ENCODE measurements at places on chromosomes 3 and 15. TPM values are rescaled to one million over a fixed set of nuclear protein-coding genes. Genes with fewer than 3 reads are reported as not detected.

- no peaks in the 10 kb centered on the region for H3K4me1 ChIP-seq
- H3K27me3 ChIP-seq = no peaks in the 10 kb centered on the region
- no peak for DNase-seq
These were observed 56.4 kb downstream of the SPTSSB start for GRCh38 chr3:161314836-161315395.

- H3K4me3 ChIP-seq = no peak overlapping the region
- peaks cover 13% of the 10 kb centered on the region for H3K4me1 ChIP-seq
- no peak overlapping the region for H3K27ac ChIP-seq
- H3K27me3 ChIP-seq = no peaks in the 10 kb centered on the region
These were observed 15.9 kb downstream of the ABHD2 start for GRCh38 chr15:89104172-89104564.

DNA sequence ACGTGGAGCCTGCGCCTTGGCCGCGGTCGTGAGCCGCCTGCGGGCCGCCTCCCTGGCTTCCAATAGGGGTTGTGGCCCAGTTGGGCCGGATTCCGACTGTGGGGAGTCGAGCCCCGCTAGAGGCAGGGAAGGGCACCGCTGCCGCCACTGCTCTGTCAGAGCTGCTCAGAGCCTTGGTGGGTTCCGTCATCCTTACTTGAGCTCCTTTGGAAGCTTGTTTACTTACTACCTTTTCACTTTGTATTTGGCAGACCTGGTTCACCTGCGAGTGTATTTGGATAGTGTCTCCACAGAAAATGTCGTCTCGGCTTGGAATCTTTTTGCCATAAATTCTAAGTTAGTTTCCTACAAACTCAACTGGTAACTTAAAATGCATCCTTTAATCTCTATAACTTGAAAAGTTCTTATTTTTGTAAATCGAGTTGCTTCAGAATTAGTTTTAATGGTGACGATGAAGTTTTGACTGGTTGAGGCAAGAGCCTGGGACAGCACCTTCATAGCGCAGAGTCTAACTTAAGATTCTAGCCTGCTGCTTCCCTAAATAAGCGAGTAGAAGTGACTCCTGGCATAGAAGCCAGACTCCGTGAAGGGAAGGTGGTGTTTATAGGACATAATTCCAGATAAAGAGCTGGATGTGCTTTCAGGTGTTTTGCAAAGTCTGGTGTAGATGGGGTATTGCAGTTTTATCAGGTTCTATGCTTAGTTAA lies 800 bp downstream of the DAG1 start:
- H3K36me3 ChIP-seq = no peaks in the 10 kb centered on the region
- H3K27me3 ChIP-seq = no peaks in the 10 kb centered on the region
- H3K4me3 ChIP-seq = peak overlapping the region; percentile 83
- peaks cover 31% of the 10 kb centered on the region for H3K4me1 ChIP-seq
- peak overlapping the region; percentile 97 for H3K27ac ChIP-seq

GRCh38 chr3:140630866-140631265 lies 47.0 kb upstream of the TRIM42 start:
- H3K27me3 ChIP-seq = no peaks in the 10 kb centered on the region
- H3K4me1 ChIP-seq = peaks cover 48% of the 10 kb centered on the region
- H3K4me3 ChIP-seq = no peak overlapping the region
- no peaks in the 10 kb centered on the region for H3K36me3 ChIP-seq
- H3K27ac ChIP-seq = no peak overlapping the region

DNA sequence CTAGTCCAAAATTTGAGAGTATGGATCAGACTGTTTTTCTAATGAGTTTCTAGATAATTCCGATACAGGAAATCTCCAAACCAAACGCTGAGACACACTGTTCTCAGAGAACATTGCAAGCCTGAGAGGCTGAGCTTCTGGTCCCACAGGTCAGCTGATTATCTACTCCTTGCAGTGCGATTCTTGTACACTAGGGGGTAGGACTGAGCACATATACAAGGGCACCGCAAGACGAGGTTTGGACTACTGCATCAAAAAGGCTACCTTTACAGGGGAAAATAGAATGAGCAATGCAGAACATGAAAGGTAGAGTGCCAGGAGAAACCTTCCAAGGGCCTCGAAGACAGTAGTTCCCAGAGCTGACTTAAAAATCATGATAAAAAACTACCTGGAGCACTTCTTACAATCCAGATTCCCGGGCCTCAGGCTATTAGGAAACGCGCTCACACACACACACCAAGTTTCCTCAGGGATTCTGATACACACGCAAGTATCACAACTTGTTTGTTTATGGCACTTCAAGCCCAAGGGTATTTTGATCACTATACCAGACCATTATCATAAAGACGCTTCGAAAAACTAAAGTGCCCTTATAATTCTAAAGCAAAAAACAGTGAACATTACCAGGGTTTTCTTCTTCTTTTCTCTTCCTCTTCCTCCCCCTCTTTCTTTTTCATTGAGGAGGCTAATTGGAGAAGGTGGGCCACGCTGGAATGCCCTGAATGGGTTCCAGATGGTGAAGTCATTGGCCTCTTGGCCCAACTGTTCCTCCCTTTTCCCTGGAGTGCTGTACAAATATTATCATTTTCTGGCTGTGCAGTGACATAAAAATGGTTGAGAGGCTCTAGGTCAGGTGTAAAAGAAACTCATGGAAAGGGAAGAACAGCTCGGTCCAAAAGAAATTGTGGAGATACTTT lies 61.8 kb downstream of the SLC12A8 start:
- peaks cover 4% of the 10 kb centered on the region for H3K4me1 ChIP-seq
- no peak overlapping the region for H3K27ac ChIP-seq
- DNase-seq = no peak
- no peak overlapping the region for H3K4me3 ChIP-seq
- H3K36me3 ChIP-seq = no peaks in the 10 kb centered on the region
- H3K27me3 ChIP-seq = no peaks in the 10 kb centered on the region

DNA sequence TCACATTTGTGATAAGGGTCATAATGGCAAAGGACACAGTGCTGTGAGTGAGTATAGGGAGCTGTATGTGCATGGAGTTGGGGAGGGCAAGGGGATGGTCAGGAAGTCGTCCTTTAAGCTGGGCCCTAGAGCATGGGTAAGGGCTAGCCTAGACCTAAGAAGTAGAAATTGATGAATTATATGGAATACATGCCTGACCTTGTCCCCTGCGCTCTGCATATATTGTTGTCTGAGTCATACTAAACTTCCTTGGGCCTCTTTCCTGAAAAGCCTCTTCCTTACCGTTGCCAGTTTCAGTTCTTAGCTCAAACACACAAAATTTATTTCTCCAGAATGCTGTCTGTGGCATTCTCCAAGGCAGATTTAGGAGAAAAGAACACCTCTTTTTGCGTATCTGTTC lies 4.6 kb downstream of the SNRK start:
- no peaks in the 10 kb centered on the region for H3K27me3 ChIP-seq
- H3K27ac ChIP-seq = no peak overlapping the region
- no peaks in the 10 kb centered on the region for H3K36me3 ChIP-seq

- peak overlapping the region; percentile 3 for H3K4me3 ChIP-seq
- H3K27ac ChIP-seq = peak overlapping the region; percentile 5
- peaks cover 29% of the 10 kb centered on the region for H3K4me1 ChIP-seq
- no peak for DNase-seq
- H3K36me3 ChIP-seq = peaks cover 23% of the 10 kb centered on the region
These were observed 2.8 kb downstream of the TMEM43 start for GRCh38 chr3:14127516-14128161.

GRCh38 chr15:99522288-99522687 lies 43.5 kb upstream of the MEF2A start:
- no peak for DNase-seq
- no peak overlapping the region for H3K4me3 ChIP-seq
- H3K27me3 ChIP-seq = peaks cover 3% of the 10 kb centered on the region
- H3K4me1 ChIP-seq = no peaks in the 10 kb centered on the region

GRCh38 chr3:123349201-123349535 lies 99.7 kb downstream of the ADCY5 start:
- H3K4me1 ChIP-seq = peaks cover under 1% of the 10 kb centered on the region
- H3K27ac ChIP-seq = no peak overlapping the region
- H3K36me3 ChIP-seq = no peaks in the 10 kb centered on the region
- H3K27me3 ChIP-seq = peaks cover 51% of the 10 kb centered on the region
- H3K4me3 ChIP-seq = no peak overlapping the region

DNA sequence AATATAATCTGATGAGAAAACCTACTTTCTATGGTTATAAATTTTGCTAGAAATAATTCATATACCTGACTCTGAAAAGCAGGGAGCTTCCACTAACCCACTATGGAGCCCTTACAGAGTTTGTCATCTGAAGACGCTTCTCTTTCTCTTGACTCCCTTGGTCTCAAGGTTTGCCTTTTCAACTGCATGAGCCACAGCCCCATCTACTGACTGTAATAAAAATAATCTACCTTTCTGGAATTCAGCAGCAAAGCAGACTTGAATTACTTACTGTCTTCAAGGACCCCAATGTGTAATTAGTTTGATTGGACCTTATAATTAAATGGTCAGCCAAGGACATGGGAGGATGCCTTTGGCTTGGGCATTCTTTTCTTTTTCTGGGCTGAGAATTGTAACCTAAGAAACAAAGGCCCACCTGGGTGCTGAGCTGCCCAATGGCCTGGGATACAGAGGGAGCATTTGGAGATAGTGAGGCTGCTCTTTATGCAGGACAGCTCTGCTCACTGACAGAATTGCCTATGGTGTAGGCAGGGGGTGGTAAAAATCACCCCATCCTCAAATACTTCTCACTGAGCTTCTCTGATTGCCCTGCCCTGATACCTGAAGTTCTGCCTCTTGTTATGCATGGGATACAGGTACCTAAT lies 178.6 kb upstream of the TRIM42 start:
- no peak for DNase-seq
- no peaks in the 10 kb centered on the region for H3K36me3 ChIP-seq
- H3K27me3 ChIP-seq = peaks cover 3% of the 10 kb centered on the region
- H3K27ac ChIP-seq = no peak overlapping the region
- H3K4me3 ChIP-seq = no peak overlapping the region
- peaks cover 11% of the 10 kb centered on the region for H3K4me1 ChIP-seq

DNA sequence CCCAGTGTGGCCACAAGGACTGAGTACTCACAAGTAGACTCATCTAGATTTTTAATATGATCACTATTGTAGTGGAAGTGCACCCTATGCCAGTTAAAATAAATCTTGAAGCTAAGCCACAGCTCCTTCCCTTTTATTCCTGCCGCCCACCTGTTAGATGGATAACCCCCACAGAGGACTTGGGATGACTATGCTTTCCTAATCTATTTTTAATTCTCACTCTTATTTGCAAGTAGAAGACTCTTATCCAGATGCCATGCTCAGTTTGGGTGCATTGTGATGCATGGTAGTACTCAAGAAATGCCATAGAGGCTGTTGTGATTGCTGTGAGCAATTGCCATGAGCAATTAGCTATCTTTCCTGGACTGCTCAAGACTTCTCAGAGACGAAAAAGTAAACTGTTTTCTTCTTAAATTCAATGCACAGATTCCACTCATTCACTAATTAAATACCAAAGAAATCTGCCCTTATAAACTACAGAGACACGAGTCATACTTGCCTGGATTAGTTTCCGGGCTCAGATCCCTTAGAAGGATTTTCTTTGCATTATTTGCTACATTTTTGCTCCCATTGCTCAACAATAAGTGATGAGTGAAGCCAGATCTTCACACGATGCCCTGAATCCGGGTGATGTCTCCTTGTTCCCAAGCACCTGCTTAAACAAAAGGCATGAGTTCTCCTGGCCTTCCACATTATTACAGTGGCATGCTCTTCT lies 472.1 kb downstream of the SOX2 start:
- DNase-seq = no peak
- peaks cover 20% of the 10 kb centered on the region for H3K27me3 ChIP-seq
- no peak overlapping the region for H3K4me3 ChIP-seq
- H3K4me1 ChIP-seq = peaks cover 8% of the 10 kb centered on the region
- H3K27ac ChIP-seq = no peak overlapping the region

KIF7 gene
- total RNA-seq = 26.6 TPM

DNAJC13 gene
- 37.6 TPM for total RNA-seq

PCLAF gene
- total RNA-seq = 16.6 TPM

PSMD6 gene
- 73.4 TPM for total RNA-seq

Measured in mesothelial cell of epicardium (in vitro differentiated cells).